WTC11 (cell line): ENCODE measurements at places on chromosomes 1 and 21. TPM values are rescaled to one million over a fixed set of nuclear protein-coding genes. Genes with fewer than 3 reads are reported as not detected.

Gene CD1B
- not detected in 3 replicates for total RNA-seq

- DNase-seq = no peak
Observed at GRCh38 chr21:41576013-41576615, 68.2 kb upstream of the TMPRSS2 start.

DNA sequence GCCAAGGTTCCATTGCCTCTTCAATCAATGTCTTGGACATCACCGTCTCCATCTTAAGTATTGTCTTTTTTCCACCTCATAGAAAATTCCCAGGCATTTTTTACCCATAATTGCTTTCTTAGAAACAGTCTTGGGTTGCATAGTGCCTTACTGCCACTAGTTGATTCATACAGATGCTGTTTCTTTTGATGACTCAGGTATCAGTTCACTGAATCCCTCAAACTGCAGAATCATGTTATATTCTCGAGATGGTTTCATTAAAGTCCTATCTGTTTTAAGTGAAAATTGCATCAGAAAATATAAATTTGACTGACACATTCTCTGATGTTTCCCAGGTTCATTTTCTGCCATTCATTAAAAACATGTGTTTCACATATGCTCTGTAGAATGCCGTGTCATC lies 1489.1 kb downstream of the BRINP3 start:
- DNase-seq = no peak

- DNase-seq = no peak
Observed at GRCh38 chr1:8604041-8604945, 213.1 kb downstream of the RERE start.
